Trophoblast cell (in vitro differentiated cells and primary cell): ENCODE measurements at places on chromosomes 5 and 9.

DNA sequence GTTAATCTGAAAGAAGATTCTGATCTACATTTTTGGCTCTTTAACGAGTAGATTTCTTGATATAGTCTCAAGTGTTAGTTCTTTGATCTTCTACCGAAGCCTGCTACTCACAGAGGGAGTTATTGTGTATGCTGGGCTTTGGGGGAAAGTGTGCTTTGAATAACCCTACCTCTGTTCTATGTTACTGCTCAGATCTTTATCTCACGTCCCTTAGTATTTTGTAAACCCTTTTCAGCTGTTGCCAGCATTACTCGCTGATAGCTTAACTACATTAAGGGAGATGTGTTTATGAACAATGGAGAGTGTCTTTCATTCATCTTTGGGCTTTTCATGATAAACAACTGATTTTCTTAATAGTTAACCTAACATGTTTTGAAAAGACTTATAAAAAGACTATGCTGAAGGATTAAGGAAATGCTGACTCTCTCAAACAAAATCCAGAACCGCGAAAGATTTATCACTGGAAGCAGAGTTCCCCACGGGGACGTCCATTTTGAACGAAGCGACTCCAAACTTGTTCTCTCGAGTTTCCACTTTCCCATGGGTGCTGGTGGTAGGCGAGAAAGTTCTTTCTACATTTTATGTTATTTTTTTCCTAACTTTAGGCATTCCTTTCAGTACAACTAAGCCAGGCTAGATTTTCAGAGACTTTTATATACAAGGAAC, 27.9 kb upstream of the ALDH1A1 start:
- peak; percentile 83 for DNase-seq

DNA sequence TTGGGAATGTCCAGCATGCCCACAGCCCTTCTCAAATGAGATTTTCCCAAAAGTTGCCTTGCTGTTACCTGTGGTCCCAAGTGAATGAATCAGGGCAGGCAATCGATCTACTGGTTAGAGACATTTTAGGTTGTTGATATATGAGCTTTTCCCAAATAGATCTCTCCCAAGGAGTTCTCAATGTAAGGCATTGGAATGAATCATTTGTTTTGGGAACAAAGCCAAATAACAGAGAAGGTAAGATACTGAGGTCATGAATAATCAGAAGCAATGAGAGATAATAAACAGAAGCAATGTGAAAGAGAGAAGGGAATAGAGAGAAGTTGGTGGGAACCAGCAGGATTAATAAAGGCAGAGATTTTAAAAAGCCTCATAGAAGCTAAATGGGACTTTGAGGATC, 93.6 kb upstream of the FER start:
- DNase-seq: no peak

GRCh38 chr9:32723789-32724325, 59.5 kb upstream of the TMEM215 start:
- DNase-seq: no peak

DNA sequence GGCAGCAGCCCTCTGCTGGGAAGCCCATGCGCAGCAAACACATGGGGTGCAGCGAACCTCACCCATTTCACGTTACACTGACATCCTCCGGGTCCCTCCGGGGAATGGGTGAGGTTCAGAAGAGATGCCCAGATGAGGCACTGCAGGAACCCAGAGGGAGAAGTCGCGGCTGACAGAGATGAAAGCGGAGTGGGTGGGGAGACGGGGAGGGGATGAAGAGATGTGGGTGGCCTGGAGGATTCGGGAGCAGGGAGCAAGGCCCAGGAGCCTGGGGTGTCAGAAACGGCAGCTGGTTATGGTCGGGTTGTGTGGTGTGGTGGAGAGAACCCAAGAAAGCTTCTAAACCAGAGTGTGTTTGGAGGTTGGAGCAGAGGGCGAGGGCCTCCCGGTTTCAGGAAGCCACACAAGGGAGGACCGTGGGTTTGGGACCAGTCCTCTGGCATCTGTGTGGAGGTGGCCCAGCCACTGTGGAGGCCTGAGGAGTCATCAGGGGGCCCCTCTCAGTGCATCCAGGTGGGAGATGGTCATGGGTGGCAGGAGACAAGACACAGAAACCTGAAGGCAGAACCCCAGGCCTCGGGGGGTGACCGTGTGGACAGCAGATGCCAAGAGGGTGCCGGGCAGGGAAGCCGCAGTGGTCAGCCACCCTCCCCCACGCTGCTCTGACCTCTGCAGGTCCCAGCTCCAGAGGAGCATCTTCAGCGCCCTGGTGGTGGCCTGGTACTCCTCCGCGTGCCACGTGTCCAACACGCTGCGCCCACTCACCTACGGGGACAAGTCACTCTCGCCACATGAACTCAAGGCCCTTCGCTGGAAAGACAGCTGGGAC, 8.6 kb downstream of the UCK1 start:
- DNase-seq: no peak

DNA sequence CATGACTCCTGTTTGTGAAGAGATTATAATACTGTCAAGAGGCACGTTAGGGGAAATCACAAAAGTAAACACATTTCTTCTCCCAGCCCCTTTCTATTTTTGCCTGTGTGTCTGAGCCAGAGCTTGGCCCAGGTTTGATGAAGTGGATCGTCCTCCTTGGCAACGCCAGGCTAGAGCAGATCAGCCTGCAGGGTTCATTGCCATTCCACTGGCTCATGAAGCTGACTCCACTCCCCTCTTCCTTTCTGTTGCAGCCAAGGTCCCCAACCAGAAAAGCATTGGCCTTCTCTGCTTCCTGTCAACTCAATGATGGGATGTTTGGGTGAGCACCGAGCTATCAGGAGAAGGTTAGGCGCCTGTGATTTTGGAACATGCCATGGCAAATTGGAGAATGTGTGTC, 3.3 kb downstream of the ADRB2 start:
- DNase-seq: no peak

DNA sequence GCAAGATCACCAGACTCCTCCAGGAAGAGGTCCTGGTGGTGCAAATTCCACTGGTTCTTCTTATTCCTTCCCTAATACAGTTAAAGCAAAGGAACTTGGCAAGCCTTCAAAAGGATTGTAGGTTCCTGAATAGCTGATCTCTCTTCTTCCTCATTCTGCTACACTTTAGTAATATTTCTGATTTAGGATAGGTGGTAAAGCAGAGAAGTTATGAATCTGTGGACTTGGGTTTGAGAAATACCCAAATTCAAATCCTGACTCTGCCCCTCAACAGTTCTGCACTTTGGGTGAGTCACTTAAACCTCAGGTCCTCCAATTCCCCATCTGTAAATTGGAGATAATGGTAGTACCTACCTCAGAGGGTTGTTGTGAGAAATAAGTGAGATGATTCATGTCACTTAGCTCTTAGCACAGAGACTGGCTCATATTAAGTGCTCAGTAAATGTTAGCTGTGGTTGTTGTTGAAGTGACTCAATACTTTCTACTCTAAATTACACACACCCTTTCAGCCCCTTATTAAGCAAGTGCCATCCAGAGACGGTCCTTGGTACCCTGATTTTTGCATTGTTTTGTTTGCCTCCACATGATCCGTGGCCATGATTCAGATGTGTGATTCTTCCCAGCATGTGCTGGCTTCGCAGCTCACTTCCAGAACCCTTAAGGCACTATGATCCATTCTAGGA, 5.2 kb downstream of the SH3RF2 start:
- DNase-seq: no peak

GRCh38 chr5:26343801-26344325, 694.5 kb downstream of the CDH9 start:
- DNase-seq: no peak

DNA sequence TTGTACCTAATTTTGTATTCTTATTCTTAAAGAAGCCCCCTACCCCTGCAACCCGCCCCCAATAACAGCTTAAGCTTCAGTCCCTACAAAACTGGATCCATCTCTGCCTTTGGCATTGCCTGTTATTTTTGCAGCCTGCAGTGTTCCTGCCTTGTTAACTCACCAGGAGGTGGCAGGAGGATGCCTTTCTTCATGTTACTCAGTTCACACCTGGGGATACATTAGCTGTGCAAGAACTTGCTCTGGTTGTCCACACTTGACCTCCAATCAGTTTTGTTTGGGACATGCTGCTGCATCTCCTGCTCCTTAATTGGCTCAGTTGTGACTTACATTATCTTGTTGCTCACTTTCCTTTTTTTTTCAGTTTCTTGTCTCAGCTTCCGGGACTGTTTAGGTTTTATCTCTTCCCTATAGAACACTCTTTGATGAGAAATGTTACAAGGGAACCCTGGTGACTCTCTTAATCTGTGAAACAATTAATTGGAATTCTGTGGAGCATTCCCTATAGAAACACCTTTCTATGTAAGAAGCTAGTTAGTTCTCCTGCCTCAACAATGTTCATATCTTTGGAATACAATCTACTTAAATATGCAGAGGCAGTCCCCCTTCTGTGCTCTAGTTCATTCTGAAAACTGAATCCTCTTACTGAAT, 467.7 kb upstream of the ACO1 start:
- DNase-seq: no peak

DNA sequence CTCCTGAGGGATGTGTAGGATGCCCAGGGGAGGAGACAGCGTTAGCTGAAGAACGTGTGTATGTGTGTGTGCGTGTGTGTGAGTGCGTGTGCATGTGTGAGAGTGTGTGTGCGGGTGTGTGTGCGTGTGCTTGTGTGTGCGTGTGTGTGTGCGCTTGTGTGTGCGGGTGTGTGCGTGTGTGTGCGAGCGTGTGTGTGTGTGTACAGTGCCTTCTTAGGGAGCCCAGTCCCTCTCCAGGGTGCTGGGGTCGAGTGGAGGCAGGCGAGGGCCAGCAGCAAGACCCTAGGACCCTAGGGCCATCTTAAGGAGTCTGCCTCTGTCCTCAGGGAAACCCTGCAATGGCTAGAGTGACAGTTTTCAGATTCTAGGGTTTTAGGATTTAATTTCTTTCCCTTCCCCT, 26.0 kb upstream of the STXBP1 start:
- DNase-seq: no peak

DNA sequence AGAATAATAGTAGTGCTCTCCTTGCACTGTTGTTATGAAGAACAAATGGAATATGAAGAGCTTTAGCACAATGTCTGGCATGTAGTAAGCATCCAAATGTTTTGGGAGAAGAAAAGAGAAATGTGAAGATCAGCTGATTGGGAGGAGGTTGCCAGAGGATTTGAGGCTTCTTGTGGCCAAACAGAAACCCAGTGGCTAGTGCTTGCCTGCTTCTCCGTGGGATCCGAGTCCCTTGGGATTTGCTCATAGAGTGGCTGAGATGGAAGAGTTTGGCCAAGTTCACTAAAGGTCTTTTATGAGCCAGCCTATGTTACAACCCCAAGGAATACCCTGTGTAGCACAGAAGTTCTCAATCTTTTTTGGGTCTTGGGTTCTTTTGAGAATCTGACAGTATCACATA, 86.0 kb downstream of the ANGPTL2 start:
- DNase-seq: no peak

DNA sequence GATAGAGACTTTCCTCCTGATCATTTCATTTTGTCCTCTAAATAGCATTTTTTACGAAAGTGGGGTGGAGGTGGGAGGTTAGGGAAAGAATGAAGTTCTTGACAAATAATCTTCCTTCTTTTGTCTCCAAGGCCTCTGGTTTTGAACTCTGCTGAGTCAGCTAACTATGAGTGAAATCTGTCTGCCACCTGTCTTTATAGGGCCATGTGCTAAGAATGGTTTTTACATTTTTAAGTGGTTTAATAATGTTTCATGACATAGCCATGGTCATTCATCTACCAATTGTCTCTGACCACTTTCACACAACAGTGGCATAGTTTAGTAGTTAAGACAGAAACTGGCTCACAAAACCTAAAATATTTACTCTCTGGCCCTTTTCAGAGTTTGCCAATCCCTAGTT, 7.6 kb downstream of the MAN2A1 start:
- DNase-seq: no peak

DNA sequence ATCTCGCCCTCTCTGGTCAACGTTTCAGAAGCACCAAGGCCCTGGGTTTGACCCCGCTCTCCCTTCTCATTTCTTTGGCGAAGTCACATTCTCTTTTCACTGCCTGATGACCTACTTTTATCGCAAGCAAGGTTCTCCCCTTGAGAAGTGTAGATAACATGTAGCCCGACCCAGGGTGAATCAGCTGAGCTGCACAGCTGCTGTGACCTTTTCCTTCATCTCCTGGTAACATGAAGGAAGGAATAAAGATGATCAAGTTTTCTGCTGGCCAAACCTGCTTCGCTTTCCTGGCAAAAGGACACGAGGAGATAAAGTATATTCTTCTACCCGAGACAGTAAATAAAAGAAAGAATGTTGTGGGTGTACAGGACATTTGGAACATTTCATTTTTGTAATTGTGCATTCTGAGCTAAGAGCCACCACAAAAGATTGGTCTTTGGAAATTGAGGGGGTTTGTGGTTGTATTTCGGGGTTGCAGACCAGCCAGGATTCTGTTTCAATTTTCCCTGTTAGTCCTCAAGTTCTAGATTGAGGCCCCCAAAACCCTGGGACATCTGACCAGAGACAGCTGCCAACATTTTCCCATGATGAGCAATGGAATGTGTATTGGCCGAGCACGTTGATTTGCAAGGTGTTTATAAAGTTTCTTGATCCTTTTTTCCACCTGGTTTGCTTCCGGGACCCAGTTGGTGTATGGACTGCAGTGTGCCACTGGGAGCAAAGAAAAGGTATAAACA, 155.1 kb upstream of the ZNF462 start:
- peak; percentile 21 for DNase-seq

DNA sequence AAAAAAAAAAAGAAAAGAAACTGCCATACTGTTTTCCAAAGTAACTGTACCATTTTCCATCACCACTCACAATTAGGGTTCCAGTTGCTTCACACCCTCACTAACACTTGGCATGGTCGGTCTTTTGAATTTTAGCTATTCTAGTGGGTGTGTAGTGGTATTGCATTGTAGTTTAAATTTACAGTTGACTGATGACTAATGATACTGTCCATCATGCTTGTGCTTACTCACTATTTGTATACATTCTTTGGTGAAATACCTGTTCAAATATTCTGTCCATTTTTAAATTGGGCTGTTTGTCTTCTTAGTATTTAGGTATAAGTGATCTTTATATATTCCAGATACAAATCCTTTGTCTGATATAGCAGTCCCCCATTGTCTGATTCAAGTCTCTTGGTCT, 36.2 kb upstream of the ZNF169 start:
- DNase-seq: no peak

- DNase-seq: no peak
These were observed 12.9 kb upstream of the ERBIN start for GRCh38 chr5:65913519-65913918.

- DNase-seq: no peak
These were observed 61.1 kb downstream of the GRIA1 start for GRCh38 chr5:153551537-153552079.

- DNase-seq: no peak
These were observed 5.7 kb upstream of the GAPVD1 start for GRCh38 chr9:125255781-125256391.

DNA sequence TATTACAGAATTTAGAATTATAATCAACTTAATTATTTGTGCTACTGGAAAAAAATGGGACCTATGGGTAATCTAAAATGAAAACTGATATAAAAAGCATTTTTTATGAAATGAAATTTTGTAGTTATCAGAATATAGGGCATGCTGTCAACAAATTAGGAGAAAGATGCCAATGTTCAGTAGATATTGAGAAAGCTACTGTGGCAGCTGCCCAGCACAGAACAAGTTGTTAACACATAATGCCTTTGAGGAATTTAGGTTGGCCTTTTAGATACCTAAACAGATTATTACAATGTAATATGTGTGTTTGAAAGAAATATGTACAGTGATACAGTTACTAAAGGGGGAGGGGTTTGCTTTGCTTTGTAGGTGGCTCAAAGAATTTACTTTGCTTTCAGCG, 54.1 kb downstream of the PPIC start:
- no peak for DNase-seq

- DNase-seq: peak; percentile 80
These were observed 182.0 kb downstream of the LURAP1L start for GRCh38 chr9:12956805-12957204.

GRCh38 chr5:69493396-69494133, 975 bp downstream of the OCLN start:
- peak; percentile 30 for DNase-seq
